ENCODE measurements at places on chromosomes 11 and 22. TPM values are rescaled to one million over a fixed set of nuclear protein-coding genes. Genes with fewer than 3 reads are reported as not detected.

Gene GAS2
- polyA plus RNA-seq, result 8.6 TPM

Gene SLC17A6
- not detected for polyA plus RNA-seq

Gene CSRP3
- not detected for polyA plus RNA-seq

Gene SAMM50
- polyA plus RNA-seq, result 63.3 TPM

All from left renal pelvis (tissue), 4 donors.